ENCODE measurements at places on chromosomes 3 and 15.

DNA sequence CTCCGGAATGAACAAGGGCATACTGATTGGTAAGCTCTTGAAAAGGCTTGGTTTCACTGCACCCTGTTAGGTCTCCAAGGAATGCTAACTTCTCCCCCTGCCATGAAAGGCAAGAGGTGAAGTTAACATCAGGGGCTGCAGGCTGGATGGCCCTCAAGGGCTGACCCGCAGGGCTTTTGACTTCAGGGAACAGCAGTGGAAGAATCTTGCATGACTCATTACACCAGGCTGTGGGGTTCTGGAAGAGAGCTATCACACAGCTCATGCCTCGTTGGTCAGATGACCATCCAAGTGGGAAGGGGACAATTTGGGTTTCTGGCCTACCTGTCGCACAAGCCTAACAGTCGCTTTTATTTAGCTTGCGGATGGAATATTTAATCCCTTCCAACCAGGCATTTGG is 23.6 kb upstream of the ATG7 start:
- DNase-seq = no peak

DNA sequence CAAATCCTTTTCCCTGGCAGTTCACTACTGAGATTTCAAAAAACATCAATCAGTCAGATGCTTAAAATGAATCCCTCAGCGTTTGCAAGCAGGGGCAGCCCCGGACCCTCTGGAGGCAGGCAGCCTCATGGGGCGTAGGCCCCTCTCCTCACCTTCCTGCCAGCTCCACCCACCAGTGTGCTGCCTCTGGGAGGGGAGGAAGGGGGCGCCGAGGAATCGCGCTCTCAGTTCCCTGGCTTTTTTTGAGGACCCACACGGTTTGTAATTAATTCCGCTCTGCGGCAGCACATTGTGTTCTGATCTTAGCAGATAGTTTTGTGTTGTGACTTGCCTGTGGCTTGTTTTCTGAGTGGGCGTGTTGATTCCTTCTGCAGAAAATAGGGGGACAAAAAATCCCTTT is 159.9 kb downstream of the KLF13 start:
- no peak for DNase-seq

- DNase-seq = no peak
Observed at GRCh38 chr3:100761211-100761942, 52.1 kb downstream of the TFG start.

DNA sequence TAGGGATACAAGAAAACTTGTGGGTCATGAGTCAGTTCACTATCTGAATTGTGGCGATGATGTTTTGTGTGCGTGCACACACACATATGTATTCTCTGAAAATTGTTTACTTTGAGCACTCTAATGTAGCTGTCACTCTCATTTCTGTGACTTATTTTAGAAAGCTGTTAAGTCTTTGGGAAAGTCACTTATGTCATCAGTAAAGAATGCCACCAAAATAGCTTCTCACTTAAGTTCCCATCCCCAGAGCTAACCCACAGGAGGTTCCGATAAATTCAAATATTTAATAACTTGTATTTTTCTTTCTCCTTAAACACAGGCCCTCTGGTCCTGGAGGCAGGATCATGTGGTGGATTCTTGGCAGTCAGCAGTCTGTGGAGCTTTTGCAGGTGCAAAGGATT is 138.3 kb downstream of the LRIG1 start:
- no peak for DNase-seq

GRCh38 chr3:149541091-149541491 is 66.6 kb downstream of the TM4SF4 start:
- no peak for DNase-seq

DNA sequence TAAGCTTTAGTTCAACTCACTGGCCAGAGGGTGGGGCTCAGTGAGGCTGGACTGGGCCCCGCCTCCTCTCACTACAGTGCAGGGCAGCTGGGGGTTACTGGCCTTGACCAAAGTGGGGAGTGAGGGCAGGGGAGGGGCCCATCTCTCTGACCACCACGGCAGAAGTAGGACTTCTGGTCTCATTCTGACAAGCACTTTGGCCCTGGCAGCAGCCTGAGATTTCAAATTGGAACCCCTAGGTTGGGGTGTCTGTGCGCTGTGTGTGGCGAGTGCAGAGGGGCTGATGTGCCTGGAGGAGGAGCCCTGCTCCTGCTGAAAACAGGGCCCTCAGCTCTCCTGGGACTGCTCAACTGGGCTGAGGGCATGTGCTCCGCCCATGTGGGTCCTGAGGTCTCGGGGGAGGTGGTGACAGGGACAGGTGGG is 60.3 kb upstream of the RPL32 start:
- DNase-seq = no peak

- DNase-seq = no peak
Observed at GRCh38 chr3:155158346-155159037, 78.4 kb downstream of the MME start.

- no peak for DNase-seq
Observed at GRCh38 chr3:185526349-185526951, 25.9 kb downstream of the LIPH start.

DNA sequence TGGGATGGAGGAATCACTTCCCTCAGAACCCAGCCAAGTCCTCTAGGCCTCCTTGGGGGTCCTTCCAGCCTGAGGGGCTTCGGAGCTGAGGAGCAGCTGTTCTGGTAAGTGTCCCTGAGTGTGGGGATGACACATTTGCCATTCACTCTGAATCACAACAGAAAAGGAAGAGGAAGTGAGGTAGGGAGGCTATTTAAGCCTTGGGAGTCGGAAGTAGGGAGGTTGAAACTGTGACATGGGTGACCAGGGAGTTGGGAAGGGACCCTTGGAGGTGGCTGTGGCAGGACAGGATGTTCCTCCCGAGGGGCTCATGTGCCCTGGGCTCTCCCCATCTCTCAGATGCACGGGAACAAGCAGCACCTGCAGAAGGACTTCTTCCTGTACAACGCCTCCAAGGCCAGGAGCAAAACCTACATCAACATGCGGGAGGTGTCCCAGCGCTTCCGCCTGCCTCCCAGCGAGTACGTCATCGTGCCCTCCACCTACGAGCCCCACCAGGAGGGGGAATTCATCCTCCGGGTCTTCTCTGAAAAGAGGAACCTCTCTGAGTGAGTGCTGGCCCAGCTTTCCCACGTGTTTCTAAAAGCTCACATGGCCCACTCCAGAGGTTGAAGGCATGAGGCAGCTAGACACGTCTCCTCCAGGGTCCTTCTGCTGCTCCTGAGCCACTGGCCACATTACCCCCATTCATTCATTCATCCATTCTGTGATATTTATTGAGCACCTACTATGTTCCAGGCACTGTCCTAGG is 43.3 kb downstream of the CAPN3 start:
- no peak for DNase-seq

DNA sequence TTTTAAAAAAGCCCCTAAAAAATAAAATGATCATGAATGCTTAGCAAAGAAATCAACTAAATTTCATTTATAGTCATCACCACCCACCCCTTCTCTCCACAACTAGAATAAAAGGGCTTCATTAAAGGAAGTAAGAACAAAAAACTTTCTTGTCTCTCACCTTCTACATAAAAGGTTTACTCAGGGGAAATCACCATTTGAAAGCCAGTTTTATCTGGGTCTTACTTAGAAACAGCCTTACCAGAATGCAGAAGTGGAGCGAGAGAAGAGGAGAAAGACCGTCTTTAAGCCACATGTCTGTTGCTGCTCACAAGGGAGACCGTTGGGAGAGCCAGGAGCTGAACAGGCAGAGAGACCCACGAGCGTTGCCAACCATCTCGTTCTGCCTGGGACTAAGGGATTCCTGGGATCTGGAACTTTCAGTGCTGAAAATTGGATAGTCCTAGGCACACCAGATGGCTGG is 350.1 kb upstream of the PROK2 start:
- no peak for DNase-seq

- no peak for DNase-seq
Observed at GRCh38 chr3:69491975-69492374, 106.1 kb upstream of the FRMD4B start.

DNA sequence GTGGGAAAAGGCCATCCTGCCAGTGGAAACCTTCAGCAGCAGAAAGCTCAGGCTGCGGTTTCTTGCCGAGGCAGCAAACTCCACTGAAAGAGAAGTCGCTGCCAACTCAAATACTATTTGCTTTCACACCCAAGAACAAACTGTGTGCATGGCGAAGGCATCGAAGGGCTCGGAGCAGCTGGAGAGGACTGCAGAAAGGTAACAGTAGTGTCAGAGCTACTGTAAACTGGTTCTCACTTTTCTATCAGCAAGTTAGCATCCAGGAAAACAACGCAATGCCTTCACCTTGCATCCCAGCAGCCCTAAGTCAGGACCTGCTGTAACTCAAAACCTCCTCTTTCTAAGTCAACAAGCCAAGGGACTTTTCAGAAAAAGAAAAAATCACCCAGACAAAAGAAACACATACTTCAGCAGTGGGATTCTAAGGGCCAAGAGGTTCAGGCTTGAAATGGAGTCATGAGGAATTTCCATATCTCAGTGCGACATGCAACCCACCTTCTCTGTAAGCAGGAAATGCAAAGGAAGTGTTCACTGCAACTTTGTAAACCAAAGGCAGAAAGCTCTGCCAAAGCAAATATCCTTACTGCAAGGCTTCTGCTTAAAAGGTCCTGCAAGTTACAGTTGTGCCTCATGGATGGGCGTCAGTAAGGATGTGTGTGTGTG is 193.5 kb downstream of the FOXP1 start:
- no peak for DNase-seq

DNA sequence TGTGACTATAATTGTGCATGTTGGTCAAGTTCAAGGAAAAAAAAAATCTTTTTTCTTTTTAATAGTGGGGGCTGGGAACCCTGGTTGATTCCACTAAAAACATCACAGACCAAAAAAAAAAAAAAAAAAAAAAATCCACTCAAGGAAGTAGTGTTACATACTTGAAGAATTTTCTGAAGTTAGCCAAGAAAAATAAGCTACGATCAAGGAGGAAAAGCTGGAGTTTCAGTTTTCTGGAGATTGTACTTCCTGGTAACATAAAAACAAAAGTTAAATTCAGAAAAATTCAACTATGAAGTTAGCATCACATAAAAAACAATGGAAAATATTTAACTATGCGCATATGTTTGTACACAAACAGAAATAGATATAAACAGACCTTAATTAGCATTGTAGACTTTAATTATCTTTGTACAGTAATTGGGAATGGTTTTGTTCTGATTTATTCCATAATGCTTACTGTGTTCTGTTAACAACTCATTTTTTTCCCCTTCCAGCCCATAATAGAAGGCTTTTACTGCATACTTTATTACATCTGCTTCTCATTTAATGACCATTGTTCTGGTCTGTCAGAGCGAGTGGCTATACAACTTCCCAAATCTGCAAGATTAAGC is 194.3 kb downstream of the RORA start:
- no peak for DNase-seq

DNA sequence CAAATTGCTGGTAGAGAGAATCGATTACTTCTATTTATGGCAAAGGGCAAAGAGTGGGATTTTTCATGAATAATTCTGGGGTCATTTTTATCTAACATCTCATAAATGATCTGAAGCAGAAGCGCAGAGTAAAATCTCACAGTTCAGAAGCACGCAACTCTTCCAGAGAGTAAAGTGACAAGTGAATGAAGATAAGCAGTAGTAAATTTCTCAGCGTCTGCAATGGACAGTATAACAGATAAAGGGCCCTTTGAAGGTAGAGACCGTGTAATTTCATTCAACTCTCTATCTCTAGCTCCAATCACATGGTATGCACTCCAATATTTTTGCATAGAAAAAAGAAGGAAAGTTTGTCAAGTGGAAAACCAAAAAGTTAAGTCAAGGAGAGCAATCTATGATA is 521.1 kb upstream of the NECTIN3 start:
- DNase-seq = no peak

DNA sequence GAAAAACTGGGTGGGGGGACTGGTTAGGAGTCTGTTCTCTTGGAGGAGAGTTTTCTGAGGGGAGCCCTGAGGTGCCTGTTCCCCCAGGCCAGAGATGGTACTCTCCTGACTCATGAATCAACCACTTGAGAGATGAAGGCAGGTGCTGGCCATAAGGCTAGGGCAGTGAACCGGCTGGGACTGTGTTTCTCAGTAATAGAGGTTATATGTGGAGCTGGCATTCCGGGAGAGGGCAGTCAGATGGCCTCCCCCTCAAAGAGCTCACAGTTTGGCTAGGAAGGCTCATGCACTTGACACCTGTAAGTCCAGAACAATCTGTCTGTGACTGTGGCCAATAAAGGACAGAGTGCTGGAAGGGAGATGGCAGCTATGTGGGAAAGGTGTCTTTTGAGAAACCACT is 10.0 kb upstream of the SCN10A start:
- no peak for DNase-seq

GRCh38 chr3:104987859-104988258 is 378.9 kb upstream of the ALCAM start:
- no peak for DNase-seq

DNA sequence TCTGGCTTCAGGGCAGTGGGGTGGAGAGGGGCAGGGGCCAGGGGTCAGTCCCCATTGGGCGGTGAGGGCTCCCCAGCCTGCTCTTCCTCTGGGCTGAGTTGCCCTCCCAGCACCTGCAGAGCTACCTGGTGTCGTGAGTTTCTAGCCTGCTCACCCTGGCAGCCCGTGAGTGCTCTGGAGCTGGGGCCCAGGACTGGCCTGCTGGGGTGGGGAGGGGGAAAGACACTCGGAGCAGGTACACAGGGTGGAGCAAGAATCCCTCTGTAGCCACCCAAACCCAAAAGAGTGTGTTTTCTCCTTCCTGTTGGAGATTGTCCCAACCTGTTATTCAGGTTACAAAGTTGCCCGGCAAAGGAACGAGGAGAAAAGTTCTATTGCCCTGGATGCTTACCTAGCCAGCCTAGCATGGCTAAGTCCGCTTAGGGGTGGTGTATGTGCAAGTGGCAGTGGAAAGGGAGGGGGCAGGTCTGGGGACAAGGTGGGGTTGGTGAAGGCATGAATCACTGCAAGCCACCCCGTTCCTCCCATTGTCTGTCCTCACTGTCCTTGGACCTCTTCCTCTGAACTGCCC is 8.9 kb downstream of the FAM3D start:
- no peak for DNase-seq

DNA sequence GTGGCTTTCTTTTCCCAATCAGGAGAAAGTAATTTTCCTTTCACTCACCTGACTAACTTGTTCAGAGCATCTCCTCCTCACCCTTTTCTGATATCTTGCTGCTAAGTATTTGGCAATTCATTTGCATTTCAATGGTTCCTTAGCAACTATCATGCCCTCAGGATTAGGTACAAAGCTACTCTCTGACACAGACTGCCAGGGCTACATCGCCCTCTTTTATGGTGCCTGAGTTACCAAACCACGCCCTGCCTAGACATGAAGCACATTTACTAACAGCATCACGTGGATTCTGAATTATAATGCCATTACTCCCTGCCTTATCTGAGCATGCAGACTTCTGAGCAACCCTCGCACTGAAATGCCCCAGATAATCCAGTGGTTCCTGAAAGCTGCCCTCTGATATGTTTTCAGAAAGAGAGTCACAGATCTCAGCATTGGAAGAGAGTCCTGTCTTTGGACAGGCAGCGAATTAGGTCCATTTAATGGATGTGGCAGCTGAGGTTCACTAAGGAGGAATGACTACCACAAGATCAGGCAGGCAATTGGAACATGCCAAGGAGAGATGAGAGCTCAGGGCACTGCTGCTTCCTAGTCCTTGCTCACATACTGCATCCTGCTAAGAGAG is 14.5 kb downstream of the EPHB1 start:
- DNase-seq = no peak

All from activated CD8-positive, alpha-beta memory T cell treated with anti-CD3 and anti-CD28 coated beads for 1 hour (primary cell).